Activated T-helper 1 cell treated with anti-CD3 and anti-CD28 coated beads, Interleukin-12 subunit alpha, Interleukin-12 subunit beta, Interleukin-2, Interleukin-4 antibody, amounts not matched to agents 30 ng/mL and 10 ng/mL and 1 ng/mL, durations not matched to agents 14 hours and 24 hours and 36 hours (primary cell): ENCODE measurements at places on chromosomes 4 and X. TPM values are rescaled to one million over a fixed set of nuclear protein-coding genes. Genes with fewer than 3 reads are reported as not detected.

- DNase-seq: no peak
These were observed 102.0 kb downstream of the AFAP1 start for GRCh38 chr4:7837597-7838135.

- no peak for DNase-seq
These were observed 19.3 kb downstream of the DAPP1 start for GRCh38 chr4:99835942-99836341.

DNA sequence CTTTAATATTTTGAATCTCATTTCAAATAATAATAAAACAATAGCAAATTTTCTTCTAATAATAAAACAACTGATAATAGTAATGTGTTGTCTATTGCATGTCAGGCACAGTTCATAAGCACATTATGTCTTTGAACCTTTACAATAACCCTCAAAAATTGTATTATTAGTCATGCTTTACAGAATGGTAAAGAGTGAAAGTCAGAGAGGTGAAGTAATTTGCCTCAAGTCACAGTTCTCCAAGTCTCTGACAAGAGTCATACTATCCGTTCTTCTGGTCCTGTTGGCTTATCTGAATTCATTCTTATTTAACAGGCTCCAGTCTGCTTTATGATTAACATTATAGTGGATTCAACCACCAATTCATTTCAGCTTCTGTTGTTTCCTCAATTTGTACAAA, 313.0 kb downstream of the AFF2 start:
- no peak for DNase-seq

DNA sequence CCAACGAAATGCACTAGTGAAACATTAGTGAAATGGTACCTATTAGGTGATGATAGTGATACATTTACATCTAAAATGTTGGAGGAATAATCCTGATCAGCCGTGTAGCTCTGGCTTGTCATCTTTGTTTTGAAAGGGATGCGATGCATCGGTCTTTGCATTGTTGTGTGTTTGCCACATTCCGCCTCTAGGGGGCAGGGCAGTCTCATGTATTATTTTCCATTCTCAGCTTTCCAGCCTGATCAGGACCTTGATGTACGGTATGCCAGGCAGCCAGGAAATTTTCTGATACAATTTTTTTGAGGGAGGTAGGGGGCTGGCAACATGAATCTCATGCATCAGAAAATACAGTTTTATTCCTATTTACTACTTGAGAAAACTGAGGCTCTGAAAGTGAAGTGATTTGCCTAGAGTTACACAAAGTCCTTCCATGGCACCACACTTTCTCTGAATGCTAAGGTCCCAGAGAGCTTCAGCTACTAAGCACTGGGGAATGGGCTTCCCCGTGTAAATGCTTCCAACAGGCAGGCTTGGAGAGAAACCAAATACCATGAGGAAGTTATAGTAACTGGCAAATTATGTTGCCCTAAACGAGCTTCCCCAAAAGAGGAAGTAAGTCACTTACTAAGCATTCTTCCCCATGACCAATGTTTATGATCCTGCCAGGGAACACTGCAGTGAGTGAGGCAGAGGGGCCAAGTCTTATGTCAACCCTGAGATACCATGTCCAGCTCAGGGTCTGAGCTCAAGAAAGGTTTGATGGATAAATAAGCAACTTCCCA, 31.8 kb upstream of the IQSEC2 start:
- peak; percentile 37 for DNase-seq

Gene IQCM
- not detected in 2 replicates for total RNA-seq

DNA sequence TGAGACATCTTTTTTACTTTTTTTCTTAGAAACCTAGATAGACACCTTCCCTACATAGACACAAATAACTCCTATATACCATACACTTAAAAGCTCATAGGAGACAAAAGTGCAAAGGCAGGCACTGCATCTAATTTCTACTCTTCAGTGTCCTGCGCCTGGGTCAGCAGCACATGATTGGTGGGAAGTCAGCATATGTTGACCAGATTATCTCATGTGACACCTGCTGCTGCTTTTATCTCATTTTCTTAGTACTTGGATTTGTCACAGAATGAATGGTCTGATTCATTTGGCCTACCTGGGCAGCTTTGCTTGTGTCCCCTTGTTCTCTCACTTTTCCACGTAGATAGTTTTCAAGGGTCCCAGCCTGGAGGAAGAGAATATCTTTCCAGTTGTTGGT, 24.9 kb upstream of the LNX1 start:
- no peak for DNase-seq

Gene GPR173
- not detected in 2 replicates for total RNA-seq

DNA sequence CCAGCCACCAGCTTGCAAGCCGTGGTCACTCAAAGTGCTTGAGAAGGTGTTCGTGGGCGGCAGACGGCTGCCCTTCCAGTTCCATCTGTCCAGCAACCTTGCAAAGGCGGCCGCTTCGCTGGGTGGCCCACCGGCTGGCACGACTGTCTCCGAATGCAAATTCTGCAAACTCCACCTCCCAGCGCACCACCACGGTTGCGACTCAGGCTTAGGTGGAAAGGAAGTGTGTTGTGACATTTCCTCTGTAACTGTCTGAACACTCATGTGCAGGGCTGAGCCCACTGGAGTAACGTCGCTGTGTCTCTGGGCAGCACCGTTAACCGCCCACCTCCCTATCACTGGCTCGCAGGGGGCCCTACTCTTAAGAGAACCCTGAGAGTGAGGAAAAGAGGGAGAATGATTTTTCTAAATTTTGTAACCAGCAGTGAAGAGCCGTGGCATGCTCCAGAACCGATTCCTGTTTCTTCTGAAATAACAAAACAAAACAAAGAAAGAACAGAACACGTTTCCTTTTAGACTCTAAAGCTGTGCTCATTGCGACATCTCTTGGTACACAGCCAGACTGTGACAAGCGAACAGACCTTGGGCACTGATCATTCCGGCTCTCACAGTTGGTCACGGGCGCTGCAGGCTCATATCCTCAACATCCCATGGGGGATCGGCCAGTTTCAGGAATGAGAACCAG, at the start of gene P2RY8:
TSS of gene P2RY8 (minus strand) at position 155 of the 685 bp plus-strand sequence. CDS start 70,627 bp downstream, outside the sequence.
- peak; percentile 74 for DNase-seq

- no peak for DNase-seq
These were observed 123.9 kb downstream of the KDR start for GRCh38 chr4:55001538-55001937.

DNA sequence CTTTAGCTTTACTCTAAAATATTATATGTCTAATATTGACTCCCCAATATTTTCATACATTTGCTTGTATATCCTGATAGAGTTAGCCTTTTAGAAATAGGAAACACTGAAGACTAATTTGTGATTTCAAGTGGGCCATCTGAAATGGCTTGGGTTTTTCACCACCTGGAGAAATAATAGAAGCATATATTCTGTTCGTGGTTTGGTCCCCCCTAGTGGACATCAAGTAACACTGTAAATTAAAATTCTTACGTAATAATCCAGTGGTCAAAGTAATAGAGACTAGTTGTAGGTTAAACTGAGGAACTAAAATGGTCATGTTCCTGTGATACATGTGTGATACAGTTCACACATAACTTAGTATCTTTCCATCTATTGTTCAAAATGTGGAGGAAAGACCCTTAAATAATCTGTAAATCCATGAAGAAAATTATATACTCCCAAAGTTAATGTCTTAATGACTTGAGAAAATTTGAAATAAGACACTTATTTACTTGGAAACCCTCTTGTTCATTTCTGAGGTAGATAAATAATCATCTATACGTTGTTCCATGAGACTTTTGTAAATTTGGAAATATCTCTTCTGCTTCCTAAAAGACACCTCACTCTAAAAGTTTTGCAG, 79.8 kb upstream of the SMARCAD1 start:
- no peak for DNase-seq

- DNase-seq: no peak
These were observed 27.9 kb upstream of the BBS7 start for GRCh38 chr4:121898150-121898549.

DNA sequence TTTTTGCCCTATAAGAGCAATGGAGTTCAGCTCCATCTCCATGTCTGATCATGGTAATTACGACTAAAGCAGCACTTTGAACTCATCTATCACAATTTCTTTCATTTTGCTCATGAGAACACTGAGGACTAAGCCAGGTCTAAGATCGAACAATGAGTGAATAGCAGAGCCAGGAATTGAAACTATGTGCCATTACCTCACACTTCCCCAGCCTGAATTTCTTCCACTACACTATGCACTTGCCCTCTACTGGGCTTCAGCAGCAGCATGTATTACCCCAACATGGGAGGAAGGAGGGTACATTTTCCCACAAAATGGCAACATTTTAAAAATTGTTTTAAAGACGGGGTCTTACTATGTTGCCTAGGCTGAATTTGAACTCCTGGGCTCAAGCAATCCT, 274.7 kb upstream of the FGF13 start:
- DNase-seq: no peak

- no peak for DNase-seq
These were observed 562.2 kb downstream of the ZIC3 start for GRCh38 chrX:138128027-138128671.

GRCh38 chrX:13473442-13474163, 95.8 kb upstream of the EGFL6 start:
- no peak for DNase-seq

DNA sequence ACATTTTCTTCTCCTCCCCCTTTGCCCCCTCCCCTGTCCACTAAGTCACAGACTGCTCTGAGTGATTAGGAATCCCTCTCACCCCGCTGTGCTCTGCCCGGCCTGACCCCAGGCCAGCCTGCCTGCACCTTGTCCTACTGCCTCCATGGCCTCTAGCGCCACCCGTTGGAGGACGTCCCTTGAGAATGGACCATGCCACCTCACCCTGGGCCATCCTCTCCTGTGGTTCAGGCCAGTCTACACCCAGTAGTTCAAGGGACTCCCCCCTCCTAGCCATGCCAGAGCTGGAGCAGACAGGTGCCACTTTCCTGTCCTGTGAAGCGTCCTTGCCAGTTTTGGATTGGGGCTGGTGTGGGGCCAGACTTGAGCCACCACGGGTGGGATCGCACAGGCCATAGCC, 9.7 kb upstream of the IRAK1 start:
- DNase-seq: no peak

GRCh38 chrX:133786382-133786781, 199.0 kb downstream of the GPC3 start:
- no peak for DNase-seq

DNA sequence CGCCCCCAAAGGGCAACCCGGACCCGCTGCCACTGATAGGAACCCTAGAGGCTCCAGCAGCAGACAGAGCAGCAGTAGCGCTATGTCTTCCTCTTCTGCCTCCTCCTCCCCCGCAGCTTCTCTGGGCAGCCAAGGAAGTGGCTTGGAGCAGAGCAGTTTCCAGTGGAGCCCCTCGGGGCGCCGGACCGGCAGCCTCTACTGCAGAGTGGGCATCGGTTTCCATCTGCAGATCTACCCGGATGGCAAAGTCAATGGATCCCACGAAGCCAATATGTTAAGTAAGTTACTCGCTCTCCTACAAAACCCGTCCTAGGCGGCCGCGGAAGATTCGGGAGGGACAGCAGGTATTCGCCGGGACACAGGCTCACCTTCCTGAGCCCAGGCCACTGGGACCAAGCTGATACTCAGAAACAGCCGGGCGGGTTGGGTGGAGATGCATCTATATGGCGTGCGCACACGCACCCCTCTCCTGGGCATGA, 477 bp downstream of the FGF5 start:
- DNase-seq: no peak

DNA sequence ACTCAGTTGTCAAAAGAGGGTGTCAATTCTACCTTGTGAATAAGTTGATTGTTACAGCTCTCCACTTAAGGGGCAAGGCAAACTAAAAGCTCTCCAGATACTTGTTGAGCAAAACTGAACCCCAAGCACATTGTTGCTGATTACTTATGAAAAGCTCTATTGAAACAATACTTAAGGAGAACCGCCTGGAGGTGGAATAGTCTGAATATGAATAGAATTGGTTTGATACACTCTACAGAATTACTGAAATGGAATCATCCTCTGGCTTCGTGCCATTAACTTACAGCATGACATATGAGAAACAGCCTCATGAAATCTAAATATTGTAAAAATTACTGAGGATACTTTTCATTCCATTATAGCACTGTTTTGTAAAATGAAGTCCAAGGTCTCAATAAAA, 127.0 kb upstream of the SH3RF1 start:
- no peak for DNase-seq

- no peak for DNase-seq
These were observed 900.9 kb downstream of the RAB28 start for GRCh38 chr4:12583275-12583674.

DNA sequence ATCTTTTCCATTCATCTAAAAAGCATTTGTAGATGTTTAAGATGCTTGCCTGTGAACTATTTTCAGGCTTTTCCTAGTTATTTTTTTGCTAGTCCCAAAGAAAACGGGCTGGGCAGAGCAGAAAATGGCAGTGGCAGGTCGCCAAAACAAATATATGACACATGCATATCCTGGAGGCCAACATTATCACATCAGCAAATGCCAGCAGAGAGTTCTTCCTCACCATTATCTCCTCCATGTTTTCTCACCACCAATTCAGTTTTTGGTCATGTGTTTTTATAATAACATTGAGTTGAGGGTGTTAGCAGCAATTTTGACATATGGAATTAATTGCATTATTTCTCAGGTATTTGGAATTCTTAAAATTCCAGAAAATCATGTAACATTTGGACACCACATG, 97.9 kb upstream of the EOLA2 start:
- no peak for DNase-seq

- no peak for DNase-seq
These were observed 76.9 kb upstream of the SCOC start for GRCh38 chr4:140296335-140297220.

- no peak for DNase-seq
These were observed 72.1 kb downstream of the HPGD start for GRCh38 chr4:174449944-174450785.

Gene CCDC149
- not detected in 2 replicates for total RNA-seq

DNA sequence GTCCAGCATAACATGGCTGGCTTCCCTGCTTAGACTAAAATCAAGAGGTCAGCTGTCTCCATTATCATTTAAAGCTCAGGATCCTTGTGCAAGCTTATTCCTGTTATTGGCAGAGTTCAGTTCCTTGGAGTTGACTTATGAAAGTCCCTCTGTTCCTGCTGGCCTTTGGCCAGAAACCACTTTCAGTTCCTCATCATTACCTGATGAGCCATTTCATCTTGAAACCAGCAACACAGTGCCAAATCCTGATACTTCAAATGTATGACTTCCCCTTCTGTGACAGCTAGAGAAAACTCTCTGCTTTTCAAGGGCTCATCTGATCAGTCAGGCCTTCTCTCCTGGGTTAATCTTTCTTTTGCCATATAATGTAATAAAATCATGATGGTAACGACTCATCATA, 110.6 kb upstream of the FSTL5 start:
- DNase-seq: no peak

- DNase-seq: no peak
These were observed 12.8 kb upstream of the FAM47E start for GRCh38 chr4:76238701-76239100.

- DNase-seq: peak; percentile 30
These were observed 99.2 kb downstream of the PSAPL1 start for GRCh38 chr4:7335344-7336066.

Gene TAF7L
- 0.10 and 0.36 TPM in 2 replicates for total RNA-seq

Gene FGFBP2
- total RNA-seq: 4.8 and 7.7 TPM in 2 replicates

- DNase-seq: no peak
These were observed 259.6 kb upstream of the GPC4 start for GRCh38 chrX:133674726-133675470.

Gene TMPRSS11B
- total RNA-seq: not detected in 2 replicates

Gene NR3C2
- 0.24 and 0.29 TPM in 2 replicates for total RNA-seq

Gene IGSF1
- not detected in 2 replicates for total RNA-seq
